ENCODE measurements at places on chromosomes 12 and 14.

DNA sequence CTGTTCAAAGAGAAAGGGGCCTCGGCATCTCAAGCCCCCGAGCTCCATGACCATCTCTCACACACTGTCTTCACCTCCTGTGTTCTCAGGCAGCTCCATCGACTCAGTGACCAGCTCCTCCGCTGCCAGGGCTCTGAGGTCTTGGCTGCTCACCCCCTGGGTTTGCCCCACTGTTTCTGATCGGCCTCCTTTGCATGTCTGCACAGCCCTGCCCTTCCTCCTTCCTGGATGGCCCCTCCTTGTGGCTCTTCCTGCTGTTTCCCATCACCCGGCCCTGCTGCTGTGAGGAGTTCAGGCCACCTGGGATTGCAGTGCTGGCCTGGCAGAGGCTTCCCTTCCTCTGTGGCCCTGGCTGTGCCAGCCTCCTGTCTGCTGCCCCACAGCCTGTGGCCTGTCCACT, 38.1 kb upstream of the PIWIL1 start:
- no peak for DNase-seq

DNA sequence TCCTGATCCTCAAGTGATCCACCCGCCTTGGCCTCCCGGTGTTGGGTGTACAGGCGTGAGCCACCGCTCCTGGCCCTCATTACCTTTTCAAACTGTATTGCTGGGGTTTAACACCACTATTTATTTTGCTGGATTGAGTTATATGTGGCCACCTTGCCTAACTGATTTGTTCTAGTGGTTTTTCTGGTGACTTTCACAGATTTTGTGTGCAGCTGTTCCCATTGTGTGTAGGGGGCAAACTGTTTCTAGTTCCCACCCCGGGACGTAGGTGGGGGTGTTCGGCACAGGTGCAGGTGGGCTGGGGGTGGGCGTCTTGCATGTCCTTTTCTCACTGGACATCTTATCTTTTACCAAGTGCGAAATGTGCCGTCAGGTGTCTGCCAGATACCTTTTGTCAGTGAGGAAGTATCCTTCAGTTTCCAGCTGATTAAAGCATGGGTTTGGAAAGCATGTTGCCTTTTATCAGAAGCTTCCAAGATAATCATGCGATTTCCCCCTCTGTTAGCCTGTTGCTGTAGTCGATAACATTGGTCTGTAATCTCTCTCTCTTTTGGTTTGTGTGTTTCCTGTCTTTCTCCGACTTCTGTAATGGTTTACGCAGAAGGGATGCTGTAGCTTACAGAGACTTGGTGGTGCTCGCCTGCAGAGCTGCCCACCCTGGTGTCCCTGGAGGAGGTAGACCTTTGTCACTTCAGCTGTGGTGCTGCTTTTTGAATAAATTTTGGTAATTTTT, 33.6 kb downstream of the AACS start:
- no peak for DNase-seq

GRCh38 chr12:105240228-105240627, 4.3 kb upstream of the APPL2 start:
- no peak for DNase-seq

DNA sequence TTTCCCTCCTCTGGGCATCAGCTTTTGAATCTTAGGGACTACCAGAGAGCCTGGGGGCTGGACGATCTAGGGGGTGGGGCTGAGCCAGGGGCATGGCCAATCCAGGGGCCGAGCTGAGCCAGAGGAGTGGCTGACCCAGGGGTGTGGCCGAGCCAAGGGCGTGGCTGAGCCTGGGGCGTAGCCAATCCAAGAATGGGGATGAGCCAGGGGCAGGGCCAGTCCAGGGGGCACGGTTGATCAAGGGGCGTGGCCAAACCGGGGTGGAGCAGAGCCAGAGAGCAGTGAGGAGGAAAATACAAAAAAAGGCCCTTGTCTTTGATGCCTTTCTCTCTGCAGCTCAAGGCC, 219.3 kb upstream of the NOS1 start:
- DNase-seq: no peak

- DNase-seq: no peak
Measured at GRCh38 chr12:113119980-113120669, 15.4 kb downstream of the RASAL1 start.

DNA sequence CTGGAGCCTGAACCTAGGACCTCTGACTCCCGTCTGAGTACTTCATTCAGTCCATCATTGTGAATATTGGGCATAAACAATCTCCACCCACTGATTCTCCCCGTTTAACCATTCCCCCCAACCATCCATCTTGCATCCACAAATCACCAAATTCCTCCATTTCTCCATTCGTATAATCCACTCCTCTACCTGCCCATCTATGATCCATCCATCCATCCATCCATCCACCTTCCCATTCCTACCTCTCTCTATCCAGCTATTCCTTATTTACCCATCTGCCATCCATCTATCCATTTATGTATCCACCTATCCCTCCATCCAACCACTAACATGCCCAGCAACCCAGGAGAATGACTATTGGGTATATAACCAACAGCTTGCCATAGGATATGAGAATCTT, 87.5 kb downstream of the CALM1 start:
- no peak for DNase-seq

- DNase-seq: no peak
Measured at GRCh38 chr14:61510736-61511557, 184.4 kb upstream of the HIF1A start.

DNA sequence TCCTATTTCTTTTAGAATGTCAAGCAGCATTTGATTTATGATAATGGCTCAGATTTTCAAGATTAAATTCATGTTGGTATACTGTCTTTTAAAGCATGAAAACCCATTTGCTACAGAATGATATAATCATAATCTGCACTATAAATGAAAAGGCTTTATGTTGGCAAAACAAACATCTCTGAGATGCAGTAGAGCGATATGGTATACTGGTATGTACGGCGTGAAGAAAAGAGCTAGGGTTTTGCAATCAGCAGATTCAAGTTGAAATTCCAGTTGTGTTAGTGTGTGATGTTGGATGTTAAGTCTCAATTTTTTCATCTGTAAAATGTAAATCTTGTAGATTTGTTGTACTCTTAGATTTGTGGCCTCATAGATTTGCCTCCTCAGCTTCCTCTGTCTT, 53.2 kb upstream of the DYRK2 start:
- no peak for DNase-seq

GRCh38 chr14:23559010-23559925, 3.2 kb downstream of the THTPA start:
- DNase-seq: no peak

DNA sequence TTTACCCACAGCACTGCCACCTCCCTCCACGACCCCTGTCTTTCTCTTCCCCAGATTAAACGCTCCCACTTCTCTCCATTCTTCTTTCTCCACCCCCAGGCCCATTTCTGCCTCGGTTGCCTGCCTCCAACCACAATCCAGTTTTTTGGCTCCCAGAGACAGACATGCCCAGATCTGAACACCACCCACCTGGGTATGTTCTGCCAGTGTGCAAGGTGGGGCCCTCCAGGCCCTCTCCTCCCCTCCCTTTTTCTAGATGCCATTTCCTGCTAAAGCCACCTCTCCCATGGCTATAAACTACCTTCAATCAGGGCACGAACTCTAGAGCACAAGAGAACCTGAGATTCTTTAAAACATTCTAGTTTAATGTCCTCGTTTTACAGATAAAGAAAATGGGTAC, 63.3 kb downstream of the IRF2BPL start:
- DNase-seq: no peak

DNA sequence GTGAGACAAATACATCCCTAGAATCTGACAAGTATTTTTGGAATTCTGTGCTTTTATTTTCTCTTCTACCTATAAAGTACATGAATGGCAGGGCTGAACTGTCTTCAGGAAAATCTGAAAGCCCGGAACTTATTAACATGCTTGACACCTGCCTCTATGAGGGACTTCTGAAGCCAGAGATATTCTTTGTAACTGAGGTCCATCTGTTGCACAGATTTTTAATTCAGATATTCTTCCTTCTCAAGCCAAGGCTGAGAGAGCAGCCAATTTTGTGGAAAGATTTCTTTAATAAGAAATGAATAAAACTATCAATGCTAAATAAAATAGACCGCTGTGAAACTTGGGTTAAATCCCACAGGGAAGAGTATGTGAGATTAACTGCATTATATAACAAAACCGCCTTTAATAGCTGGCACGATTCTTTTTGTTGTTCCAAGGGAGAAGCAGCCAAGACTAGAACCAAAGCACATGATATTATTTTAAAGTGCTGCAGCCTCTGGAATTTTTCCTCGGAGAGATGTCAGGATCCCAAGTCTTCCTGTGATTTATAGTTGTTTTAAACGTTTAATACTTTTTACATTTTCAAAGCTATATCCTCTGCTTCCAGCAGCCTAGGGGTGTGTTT, 148.9 kb downstream of the CRADD start:
- no peak for DNase-seq

- DNase-seq: no peak
Measured at GRCh38 chr12:5592310-5592709, 160.4 kb downstream of the NTF3 start.

DNA sequence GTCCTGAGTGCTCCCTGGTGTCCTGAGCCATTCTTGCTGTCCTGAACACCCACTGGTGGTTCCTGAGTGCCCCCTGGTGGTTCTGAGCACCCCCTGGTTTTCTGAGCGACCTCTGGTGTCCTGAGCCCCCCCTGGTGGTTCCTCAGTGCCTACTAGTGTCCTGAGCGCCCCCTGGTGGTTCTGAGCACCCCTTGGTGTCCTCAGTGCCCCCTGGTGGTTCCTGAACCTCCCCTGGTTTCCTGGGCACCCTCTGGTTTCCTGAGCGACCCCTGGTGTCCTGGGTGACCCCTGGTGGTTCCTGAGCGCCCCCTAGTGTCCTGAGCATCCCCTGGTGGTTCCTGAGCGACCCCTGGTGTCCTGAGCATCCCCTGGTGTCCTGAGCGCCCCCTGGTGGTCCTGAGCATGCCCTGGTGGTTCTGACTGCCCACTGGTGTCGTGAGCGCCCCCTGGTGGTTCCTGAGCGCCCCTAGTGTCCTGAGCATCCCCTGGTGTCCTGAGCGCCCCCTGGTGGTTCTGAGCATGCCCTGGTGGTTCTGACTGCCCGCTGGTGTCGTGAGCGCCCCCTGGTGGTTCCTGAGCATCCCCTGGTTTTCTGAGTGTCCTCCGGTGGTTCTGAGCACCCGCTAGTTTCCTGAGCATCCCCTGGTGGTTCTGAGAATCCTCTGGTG, 473.1 kb downstream of the TMEM121 start:
- DNase-seq: no peak

DNA sequence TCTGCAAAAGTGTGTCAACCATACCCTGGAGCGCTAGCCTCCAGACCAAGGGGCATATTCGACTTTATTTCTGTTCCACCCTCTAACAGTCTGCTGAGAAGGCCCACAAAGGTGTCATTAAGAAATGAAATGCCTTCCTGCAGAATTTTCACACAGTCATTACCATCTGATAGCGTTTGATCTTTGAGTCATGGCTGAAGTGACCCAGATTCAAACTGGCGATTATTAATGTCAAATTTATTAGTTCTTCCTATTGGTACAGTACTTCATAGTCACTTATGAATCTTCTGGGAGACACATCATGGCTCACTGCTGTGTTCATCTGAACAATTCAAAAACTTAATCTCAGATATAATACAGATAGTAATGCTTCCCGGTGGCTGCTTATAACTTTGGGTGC, 13.2 kb downstream of the PRICKLE1 start:
- DNase-seq: no peak

DNA sequence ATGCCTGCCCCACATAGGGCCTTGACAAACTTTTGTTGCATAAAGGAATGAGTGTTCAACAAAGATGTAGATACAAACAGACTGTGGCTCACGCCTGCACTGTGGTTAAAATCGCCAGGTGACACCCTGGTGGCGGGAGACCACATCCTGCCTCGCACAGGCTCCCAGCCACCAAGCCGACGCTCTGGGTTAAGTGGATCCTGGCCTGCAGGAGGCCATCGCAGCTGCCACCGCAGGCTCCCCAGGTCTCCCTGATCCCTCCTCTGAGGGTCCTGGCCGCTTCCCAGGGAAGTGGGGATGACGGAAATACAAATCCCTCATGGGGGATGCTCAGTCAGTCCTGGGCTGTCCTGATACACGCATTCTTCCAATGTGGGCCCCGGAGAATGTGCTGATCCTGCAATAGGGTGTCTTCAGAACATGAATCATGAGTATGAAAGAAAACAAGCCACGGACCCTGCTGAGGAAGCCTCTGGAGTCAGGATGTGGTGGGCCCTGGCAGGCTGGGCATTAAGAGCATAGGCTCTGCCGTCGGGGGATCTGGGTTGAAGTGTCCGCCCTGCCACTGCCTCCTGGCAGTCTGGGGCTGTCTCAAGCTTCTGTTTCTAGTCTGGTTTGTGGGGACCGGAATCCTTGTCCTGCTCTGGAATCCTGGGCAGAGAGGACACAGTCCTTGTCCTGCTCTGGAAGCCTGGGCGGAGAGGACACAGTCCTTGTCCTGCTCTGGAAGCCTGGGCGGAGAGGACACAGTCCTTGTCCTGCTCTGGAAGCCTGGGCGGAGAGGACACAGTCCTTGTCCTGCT, 53.5 kb upstream of the BEGAIN start:
- DNase-seq: no peak

DNA sequence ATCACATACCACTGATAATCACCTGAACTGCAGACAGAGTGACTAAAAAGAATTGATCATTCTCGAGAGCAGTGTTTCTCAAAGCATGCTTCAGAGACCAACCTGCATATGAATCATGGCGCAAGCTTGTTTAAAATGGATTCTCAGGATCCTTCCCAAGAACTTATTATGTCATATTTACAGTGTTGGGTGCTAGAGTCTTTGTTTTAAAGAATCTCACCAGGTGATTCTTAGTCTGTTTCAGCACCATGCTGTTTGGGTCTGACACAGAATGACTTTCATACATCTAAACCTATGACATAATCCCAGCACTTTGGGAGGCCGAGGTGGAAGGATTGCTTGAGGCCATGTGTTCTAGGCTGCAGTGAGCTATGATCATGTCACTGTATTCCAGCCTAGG, 31.3 kb upstream of the SSPN start:
- DNase-seq: no peak

DNA sequence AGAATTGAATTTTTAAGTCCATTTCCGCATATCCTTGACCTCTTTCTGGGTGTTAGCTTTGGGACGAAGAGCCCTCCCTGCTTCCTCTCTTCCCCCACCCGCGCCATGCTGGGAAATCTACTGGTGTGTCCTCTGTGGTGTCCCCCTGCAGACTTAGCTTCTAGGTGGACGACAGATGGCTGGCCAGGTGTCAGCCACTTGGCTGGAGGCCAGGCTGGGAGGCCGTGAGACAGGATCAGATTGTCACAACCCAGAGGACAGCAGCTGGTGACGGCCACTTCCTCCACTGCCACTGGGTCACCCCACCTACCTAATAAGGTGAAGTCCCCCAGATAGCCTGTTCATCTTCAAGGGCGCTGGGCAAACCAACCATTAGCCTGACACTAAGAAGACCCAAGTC, 13.3 kb upstream of the DTX1 start:
- peak; percentile 75 for DNase-seq

- DNase-seq: no peak
Measured at GRCh38 chr14:59284059-59284458, 95.6 kb downstream of the DAAM1 start.

GRCh38 chr12:5511644-5512600, 80.0 kb downstream of the NTF3 start:
- DNase-seq: no peak

GRCh38 chr14:72892879-72893635, 844 bp downstream of the DPF3 start:
- no peak for DNase-seq

- no peak for DNase-seq
Measured at GRCh38 chr12:80551897-80552296, 107.9 kb downstream of the PTPRQ start.
